ENCODE measurements at places on chromosomes 1 and 21.

DNA sequence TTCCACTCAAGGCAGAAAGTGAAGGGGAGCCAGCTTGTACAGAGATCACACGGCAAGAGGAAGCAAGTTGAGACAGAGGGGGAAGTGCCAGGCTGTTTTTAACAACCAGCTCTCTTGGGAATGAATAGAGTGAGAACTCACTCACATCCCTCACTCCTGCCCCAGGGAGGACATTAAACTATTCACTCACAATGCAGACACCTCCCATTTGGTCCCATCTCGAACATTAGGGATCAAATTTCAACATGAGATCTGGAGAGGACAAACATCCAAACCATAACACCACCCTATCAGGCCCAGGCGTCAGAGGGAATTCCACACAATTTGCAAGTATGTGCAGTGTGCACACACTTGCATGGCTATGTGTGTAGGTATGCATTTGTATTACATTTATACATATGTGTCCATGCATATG lies 62.7 kb downstream of the DMAP1 start:
- no peak for DNase-seq

- no peak for DNase-seq
Observed at GRCh38 chr1:225461533-225462428, 33.9 kb upstream of the LBR start.

DNA sequence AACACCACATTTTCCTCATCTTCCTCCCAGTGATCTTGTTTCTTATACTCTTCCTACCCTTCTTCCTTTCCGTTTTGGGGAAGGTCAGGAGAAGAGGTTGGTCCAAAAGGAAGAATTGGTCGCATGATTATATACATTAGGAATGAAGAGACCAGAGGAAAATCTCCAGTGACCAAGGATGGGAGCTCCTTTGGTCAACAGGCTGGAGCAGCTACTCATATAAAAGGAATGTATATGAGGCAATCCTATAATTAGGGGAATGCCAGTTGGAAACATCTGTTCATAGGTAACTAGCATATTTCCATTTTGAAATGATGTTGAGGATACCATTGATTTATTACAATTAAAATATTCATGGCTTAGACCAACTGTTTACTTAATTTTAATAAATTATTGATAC lies 114.5 kb downstream of the LRRC40 start:
- DNase-seq = no peak

GRCh38 chr1:180462102-180462501 lies 40.3 kb downstream of the ACBD6 start:
- no peak for DNase-seq

DNA sequence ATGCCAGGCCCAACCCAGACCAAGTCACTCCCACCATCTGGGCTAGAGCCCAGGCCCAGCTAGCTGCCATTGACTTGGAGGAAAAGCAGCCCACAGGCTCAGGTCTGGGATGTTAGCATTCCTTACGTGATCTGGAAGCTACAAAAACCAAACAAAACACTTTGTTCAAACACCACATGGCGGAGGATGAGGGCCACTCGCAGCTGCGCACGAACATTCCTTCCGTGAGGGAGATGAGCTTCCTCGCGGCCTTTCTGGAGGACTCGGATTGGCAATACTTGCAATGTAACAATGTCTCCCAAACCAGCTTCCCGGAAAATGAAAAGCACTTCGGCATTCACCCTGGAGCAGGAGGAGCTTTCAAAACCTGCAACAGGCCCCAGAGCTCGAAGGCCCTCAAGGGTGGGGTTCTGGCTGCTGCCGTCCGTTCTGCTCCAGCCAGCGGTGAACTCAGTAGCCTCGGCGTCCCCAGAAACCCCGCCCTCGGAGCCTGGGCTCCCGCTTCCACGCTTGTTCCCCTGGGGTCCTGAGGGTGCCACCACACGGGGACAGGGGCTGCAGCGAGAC lies 40.5 kb downstream of the COL6A1 start:
- no peak for DNase-seq

DNA sequence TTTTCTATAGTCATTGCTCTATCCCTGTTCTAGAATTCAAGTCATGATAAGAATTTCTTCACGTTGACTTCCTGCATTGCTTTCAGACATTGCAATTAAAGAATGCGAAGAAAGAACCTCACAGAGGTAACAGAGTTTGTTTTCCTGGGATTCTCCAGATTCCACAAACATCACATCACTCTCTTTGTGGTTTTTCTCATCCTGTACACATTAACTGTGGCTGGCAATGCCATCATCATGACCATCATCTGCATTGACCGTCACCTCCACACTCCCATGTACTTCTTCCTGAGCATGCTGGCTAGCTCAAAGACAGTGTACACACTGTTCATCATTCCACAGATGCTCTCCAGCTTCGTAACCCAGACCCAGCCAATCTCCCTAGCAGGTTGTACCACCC lies 10.6 kb downstream of the APCS start:
- no peak for DNase-seq
